ENCODE measurements at places on chromosomes 6 and 20. TPM values are rescaled to one million over a fixed set of nuclear protein-coding genes. Genes with fewer than 3 reads are reported as not detected.
A peak's percentile ranks its signal among the peaks of the same experiment; 100 is the strongest.

DNAH8 gene
- not detected for total RNA-seq

EPHA7 gene
- total RNA-seq, result under 0.01 TPM

LRRC73 gene
- under 0.01 TPM for total RNA-seq

BPIFA2 gene
- total RNA-seq, result not detected

ME1 gene
- 2.2 TPM for total RNA-seq

DNA sequence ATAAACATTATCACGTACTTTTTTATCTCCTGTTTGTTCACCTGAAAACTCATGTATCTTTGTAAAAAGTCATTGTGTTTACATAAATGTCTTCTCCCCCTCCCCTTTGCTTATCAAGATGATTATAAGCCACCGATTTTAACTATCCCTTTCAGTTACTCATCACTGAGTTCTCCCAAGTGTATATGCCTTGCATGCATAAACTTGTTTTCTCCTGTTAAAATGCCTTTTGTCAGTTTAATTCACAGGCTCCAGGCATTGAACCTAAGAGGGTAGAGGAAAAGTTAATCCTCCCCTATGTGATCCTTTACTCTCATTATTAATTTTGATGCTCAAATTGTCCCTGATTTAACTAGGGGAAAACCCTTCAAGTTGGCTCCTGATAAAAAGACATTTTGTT is 24.2 kb downstream of the ANKEF1 start:
- no peak for DNase-seq

DNA sequence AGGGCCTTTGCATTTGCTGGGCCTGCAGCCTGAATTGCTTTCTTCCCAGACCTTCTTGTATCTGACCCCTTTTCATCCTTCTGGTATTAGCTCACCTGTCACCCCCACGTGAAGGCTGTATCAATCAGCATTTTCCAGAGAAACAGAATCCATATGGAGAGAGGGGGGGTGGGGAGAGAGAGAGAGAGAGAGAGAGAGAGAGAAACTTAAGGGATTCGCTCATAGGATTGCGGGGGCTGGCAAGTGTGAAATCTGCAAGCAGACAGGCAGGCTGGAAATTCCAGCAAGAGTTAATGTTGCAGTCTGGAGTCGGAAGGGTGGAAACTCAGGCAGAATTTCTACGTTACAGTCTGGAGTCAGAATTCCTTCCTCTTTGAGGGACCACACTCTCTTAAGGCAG is 410.7 kb upstream of the SULF2 start:
- no peak for DNase-seq

DNA sequence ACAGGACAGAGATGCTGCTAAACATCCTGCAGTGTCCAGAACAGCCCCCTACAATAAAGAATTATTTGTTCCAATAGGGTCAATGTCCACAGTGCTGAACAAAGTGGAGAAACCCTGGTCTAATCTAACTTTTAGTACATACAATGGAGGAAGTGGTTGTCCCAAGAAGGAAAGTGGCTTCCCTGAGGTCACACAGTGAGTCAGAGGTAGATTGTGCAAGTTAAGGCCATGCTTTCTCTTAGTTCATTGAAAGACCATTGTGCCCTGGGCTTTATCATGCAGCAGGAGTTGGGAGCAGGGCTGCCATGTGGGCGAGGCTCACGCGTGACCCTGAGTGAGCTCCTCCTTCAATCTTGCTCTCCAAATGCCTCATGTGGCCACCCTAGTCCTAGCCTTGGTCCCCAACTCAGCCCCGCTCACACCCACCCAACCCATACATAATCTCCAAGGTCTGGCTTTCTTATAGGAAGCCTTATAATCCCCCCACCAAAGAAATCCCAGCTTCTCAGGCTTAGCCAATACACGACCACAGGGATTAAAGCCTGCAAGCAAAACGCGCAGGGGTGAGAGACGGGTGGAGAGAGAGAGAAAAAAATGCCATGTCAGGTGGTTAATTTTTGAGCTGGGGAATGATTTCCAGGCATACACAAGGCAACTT is 19.9 kb downstream of the SLC13A3 start:
- no peak for DNase-seq

GRCh38 chr6:46772762-46773161 is 20.4 kb upstream of the MEP1A start:
- DNase-seq, result no peak

DNA sequence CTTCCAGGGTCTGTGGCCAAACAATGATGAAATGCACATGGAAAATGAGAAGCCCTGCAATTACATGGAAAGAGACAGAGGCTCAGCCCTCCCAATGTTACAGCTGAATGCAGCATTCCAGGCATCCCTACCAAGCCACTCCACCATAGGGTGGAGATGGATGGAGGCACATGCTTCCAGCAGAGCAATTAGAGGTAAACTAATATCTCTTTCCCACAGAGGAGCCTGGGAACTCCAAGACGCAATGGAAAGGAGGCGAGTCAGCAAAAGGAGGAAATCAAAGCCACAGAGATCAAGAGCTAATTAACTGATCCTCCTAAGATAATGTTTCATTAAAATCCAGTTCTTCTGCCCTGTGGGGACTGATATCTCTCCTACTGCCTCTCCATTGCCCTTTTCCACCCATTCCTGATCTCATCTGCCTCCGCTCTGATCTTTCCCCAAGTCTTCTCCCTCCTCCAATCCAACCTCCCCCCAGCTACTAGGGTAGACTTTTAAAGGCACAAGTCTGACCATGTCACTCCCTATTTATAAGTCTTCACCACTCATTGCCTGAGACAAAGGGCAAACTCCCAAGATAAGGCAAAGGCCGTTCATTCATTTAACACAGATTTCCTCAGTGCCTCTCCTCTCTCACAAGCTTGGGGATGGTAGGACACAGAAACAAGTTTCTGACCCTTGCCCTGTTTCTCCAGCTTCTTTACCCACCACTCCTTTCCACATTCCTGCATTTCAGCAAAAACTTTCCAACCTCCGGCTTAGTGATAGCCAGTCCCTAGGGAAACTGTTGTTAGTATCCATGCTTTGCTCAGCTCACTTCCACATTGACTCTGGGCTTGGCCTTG is 14.3 kb upstream of the KCNB1 start:
- DNase-seq, result no peak

- peak; percentile 85 for DNase-seq
Measured at GRCh38 chr20:34579191-34579978, 20.9 kb downstream of the MAP1LC3A start.

GRCh38 chr6:162467679-162468078 is 259.9 kb downstream of the PRKN start:
- DNase-seq, result no peak

- DNase-seq, result peak; percentile 52
Measured at GRCh38 chr20:18831830-18832499, 18.4 kb downstream of the SCP2D1 start.

DNA sequence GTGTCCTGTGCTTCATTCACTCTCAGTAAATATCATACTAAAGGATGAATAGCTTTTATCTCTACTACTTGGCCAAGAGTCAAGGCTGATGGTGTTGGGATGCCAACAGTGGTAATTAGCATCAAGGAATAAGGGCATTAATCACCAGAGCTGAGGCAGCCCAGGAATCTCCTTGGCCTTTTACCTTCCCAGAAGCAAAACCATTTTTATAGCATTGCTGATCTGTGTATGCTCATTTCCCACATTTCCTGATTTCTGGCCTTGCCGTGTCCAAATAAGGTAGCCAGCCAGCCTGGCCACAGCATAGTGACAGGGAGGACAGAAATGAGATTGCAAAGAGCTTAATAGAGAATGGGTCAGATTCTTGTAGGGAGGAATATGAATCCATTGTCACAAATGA is 76.7 kb upstream of the FOXO3 start:
- DNase-seq, result peak; percentile 51

DNA sequence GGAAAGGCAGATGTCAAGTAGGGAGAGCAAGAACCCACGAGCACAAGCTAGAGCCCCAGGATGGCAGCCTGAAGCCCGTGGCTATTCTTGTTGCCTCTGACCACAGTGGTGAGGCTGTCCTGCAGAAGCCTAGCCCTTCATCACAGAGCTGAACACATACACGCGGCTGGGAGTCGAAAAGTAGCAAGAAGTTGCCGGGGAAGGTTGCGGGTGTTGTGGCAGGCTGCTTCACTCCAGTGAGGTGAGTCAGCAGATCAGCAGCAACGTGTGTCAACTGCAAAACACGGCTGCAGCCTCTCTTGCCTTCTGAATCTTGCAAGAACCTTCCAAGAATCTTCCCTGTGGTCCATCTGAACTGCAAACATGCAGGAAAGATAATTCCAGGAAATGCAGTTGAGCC is 10.6 kb upstream of the STX16 start:
- DNase-seq, result peak; percentile 45
